ENCODE measurements at places on chromosomes 2 and 18.
A peak's percentile ranks its signal among the peaks of the same experiment; 100 is the strongest.

GRCh38 chr18:5097116-5097703, 99.8 kb downstream of the AKAIN1 start:
- DNase-seq: no peak

- no peak for DNase-seq
These were observed 64.4 kb downstream of the MARCO start for GRCh38 chr2:119006441-119006840.

- peak; percentile 70 for DNase-seq
These were observed 89.5 kb upstream of the STK39 start for GRCh38 chr2:168336786-168337388.

DNA sequence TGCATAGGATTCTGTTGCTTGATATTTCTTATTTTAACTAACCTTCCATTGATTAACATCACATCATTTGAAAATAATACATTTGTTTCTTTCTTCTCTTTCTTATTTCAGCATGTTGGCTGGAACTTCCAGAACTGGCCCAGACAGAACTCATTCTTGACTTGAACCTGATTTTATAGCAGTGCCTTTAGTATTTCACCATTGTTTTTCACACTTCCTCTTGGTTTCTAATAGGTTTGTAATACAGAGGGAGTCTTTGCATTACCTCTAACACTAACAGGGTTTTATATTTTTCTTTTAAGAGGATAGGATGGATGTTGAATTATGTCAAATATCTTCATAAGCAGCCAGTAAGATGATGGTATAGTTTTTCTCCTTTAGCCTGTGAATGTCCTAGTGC, 39.2 kb downstream of the SEMA4F start:
- no peak for DNase-seq

- no peak for DNase-seq
These were observed 160.9 kb upstream of the TTC39C start for GRCh38 chr18:23853448-23854195.

DNA sequence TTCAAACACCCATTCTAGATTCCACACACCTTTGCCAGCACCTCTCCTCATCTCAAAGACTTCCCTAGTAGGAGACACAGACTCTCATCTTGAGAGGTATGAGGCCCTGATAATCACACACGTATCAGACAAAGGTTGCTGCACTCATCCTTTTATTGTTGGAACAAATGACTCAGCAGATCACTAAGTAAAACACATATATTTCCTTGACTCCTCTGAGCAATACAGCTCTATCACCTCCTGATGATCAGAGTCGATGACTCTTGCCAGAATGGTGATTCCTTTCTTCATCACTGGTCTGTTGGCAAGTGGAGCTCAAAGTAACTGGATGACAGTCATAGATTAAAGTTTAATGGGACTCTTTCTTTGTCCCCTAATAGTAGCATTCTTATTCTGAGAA, 1049.2 kb upstream of the ZEB2 start:
- DNase-seq: no peak

- DNase-seq: no peak
These were observed 884 bp upstream of the RAPH1 start for GRCh38 chr2:203535784-203536585.

All from CD4-positive, alpha-beta T cell treated with Interleukin-17A for 4 hours (primary cell).